ENCODE measurements at places on chromosomes 12 and 14.

- DNase-seq: no peak
These were observed 1.2 kb downstream of the TMEM120B start for GRCh38 chr12:121713793-121714192.

DNA sequence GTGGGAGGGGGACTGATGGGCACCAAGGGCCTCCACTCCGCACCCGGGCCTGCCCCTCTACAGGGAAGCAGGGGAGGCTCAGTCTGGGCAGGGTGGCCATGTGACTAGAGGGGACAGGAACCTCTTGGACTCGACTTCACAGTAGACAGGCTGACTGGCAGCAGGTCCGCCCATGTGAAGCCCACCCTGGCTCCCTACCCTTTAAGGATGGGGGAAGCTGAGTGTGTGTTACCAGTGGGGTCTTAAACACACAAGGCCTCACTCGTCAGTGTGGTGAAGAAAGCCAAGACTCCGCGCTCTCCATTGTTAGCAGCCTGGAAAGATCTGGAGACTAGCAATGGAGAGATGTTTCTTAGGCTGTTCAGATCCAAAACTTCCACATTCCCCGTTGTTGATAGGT, 52.4 kb downstream of the ANAPC7 start:
- DNase-seq: no peak

- no peak for DNase-seq
These were observed 16.1 kb downstream of the ARF6 start for GRCh38 chr14:49909016-49909415.

GRCh38 chr14:90300611-90301047, 31.1 kb downstream of the NRDE2 start:
- DNase-seq: no peak

DNA sequence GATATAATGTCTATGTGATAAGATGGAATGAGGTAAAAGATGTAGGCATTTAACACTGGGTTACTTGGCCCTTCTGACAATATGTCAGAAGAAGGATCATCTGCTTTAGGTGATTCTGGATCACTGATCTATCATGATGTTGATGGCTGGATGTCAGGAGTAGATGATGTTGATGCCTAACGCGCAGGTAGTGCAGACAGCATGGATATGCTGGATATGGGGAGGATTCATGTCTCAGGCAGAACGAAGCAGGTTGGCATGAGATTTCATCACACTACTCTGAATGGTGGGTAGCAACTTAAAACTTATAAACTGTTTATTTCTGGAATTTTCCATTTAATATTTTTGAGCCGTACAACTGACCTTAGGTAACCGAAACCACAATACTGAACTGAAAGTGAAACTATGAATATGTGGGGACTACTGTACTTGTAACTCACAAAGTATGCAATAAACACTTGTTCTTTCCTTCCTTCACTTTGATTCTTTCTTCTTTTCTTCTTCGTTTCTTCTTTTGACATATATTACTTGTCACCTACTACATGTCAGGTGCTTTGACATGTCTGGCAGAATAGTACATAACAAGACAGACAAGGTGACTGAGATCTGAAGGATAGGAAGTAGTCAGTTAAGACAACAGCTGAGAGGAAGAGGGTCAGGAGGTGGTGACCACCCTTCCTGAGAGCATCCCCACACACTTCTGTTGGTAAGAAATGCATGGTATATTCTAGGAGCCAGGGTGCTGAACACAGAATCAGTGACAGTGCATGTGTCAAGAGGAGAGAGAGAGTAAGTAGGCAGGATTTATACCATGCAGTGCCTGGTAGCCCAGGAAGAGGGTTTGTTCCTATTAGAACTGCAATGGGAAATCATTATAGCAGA, 238.8 kb downstream of the PPFIA2 start:
- no peak for DNase-seq

DNA sequence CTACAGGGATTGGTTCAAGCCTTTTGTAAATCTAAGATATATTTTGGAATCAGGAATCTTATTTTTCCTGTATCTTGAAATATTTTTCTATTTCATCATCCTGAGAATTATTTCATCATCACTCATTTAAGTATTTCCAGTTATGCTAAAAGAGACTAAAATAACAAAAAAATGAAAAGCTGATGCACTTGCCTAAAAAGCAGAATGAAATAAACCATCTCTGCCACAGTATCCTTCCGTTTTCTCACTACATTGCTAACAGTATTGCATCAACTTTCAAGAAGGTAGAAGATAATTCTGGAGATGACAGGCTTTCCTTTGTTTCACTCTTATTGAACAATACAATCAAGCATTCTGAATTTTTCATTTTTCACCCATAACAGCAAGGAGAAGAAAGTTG, 31.1 kb upstream of the EIF5 start:
- no peak for DNase-seq

DNA sequence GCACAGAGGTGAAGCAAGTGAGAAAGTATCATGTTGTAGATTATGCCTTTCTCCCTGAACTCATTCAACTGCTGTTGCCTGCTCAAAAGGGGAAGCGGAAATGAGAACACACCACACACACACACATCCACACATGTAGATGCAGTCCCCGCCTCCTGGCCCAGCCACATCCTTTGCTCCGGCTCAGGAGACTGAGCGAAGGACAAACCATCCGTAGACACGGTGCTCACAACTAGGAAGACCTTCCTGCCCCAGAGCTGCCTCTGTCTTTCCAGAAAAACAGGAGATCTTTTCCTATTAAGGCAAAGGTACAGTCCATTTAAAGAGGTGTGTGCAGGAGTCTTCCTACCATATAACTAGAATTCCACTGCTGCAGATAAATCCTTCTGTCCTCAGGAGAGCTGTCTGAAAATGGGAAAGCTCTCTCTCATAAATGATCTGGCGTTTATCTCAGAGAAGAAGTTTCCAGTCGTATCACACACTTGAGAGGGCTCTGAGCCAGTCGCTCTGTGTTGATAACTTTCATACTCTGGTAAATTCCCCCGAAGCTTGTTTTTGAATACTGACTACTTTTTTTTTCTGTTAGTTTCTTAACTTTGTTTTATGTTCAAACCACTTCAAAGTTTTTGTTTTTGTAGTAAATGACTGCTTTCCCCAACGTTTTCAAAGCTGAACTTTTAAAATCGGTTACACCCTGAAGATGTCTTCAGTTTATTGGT, at the start of gene TESPA1:
TSS of gene TESPA1 (minus strand) at position 105 of the 719 bp plus-strand sequence. CDS start 10,200 bp downstream, outside the sequence.
- peak; percentile 75 for DNase-seq

- DNase-seq: no peak
These were observed 91.8 kb downstream of the SLC38A1 start for GRCh38 chr12:46177025-46177424.

- no peak for DNase-seq
These were observed 24.6 kb upstream of the ANP32D start for GRCh38 chr12:48447755-48448154.
